ENCODE measurements at places on chromosomes 12 and 14.

DNA sequence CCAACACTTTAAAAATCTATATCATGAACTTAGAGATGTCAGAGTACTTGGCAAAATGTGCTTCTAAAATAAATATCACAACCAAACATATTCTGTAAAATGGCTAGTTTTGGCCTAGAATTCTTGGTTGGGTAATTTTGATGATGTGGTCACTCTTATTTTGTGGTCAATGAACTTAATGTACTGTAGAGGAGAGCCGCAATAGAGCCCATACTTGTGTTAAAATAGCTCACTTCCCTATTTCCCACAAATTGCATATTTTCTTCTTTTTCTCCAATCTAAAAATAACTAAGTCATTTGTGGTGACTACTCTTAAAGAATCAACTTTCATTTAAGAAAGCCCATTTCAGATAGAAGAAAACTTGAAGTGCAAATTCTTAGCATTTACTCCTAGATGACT, 619.4 kb downstream of the CCER1 start:
- DNase-seq = no peak

DNA sequence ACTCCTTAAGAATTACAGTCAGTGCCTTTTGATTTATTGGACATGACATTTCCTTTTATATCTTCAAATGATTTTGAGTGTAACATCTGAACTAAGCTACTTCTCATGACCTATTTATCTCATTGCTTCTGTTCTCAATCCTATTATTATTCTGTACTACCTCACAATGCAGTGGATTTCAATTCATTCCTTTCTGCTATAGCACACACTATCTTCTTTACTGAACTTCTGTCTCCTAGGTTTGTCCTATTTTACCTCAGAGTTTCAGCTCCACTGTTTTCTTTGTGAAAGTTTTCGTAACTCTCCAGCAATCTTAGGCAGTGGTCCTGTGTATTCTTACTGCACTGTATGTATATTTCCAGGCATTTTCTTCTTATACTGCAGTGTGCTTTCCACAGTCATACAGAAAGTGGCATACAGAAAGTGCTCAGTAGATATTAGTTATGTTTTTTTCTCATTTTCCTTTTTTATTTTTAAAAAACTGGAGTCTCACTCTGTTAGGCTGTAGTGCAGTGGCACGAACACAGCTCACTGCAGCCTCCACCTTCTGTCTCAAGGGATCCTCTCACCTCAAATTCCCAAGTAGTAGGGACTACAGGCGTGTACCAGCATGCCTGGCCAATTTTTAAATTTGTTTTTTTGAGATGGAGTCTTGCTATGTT, 368.6 kb upstream of the RGS6 start:
- DNase-seq = no peak

DNA sequence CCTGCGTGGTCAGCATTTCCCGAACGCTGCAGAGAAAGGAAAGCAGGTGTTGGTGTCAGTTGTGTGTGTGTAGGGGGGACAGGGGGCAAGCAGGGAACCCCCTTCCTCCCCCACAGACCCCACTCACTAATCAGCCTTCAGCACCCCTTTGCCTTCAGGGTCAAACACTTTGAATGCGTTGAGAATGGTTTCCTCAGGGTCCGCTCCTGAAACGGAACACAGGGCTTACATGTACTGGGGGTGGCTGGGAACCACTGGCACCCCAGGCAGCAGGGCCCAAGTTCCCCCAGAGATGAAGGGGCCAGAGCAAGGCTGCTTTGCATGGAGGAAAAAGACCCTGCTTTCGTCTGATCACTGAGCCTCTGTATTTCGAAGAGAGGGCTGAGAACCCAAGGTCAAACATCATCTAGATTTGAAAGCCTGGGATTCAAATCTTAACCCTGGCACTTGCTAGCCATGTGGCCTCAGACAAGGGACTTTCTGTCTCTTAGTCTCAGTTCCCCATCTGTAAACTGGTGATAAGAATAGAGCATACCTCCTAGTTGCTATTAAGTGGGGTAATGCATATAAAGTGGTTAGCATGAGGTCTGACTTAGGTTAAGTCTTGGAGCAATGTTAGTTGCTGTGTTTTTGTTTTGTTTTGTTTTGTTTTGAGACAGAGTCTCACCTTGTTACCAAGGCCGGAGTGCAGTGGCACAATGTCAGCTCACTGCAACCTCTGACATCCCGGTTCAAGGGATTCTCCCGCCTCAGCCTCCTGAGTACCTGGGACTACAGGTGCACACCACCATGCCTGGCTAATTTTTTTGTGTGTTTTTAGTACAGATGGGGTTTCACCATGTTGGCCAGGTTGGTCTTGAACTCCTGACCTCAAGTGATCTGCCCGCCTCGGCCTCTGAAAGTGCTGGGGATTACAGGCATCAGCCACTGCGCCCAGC, 7.0 kb downstream of the MYL2 start:
- no peak for DNase-seq

DNA sequence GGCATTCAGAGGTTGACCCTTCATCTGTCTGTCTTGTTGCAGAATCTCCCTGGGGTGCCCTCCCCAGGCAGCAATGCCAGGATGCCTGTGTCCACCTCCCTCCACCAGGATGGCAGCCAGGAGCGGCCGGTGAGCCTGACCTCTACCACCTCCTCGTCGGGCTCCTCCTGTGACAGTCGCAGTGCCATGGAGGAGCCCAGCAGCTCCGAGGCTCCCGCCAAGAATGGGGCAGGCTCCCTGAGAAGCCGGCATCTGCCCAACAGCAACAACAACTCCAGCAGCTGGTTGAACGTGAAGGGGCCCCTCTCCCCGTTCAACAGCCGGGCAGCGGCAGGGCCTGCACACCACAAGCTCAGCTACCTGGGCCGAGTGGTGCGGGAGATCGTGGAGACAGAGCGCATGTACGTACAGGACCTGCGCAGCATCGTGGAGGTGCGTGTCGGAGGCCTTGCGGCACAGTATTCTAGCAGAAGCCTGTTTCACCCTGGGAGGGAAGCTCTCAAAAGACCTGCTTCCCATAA, 23.4 kb downstream of the PLEKHG3 start:
- DNase-seq = no peak

DNA sequence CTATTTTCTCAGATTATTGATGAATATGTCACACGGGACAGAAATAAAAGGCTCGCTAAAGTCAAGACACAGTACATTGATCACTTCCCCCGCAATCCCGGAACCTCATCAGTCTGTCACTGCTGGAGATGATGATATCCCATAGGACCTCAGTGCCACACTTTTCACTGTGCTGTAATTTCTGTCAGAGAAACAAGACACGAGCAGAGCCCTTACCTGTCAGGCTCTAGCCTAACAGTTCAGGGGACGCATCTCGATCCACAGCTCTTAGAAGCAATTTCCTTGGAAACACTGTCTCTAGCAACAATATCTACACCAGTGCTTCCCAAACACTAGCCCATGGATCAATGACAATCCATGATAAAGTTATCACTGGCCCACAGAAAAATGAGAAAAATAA, 140.0 kb downstream of the GRIN2B start:
- DNase-seq = no peak

GRCh38 chr12:114913871-114914801, 230.2 kb upstream of the TBX3 start:
- no peak for DNase-seq

GRCh38 chr14:100549834-100550625, 37.2 kb downstream of the BEGAIN start:
- no peak for DNase-seq

GRCh38 chr12:47781479-47782371, 8.7 kb downstream of the SLC48A1 start:
- no peak for DNase-seq

GRCh38 chr14:49598189-49598484, 603 bp upstream of the LRR1 start:
- DNase-seq = no peak

- no peak for DNase-seq
Observed at GRCh38 chr12:114400925-114401324, 5.0 kb downstream of the TBX5 start.

DNA sequence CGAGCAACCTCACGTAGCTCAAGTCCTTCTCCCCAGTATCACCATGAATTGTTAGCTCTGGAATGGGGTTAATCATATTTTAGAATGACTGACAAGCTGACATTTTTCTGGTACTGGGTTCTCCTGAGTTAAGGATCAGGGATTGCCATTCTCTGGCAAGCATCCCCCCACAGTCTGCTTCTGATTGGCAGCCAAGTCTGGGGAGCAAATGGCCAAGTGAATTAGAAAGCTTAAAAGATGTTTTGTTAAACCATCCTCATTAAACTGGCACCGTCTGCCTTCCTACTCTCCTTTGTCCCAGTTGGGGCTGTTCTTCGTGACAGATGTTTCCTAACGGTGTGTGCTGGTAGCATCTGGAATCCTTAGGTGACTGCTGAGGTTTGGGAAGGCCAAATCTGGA, 17.2 kb upstream of the CISTR start:
- no peak for DNase-seq

GRCh38 chr12:124507188-124508109, 60.0 kb downstream of the NCOR2 start:
- DNase-seq = peak; percentile 58

- peak; percentile 74 for DNase-seq
Observed at GRCh38 chr12:6697584-6698351, 2.8 kb downstream of the PIANP start.

- peak; percentile 57 for DNase-seq
Observed at GRCh38 chr12:91781114-91781513, 364.5 kb downstream of the BTG1 start.

- no peak for DNase-seq
Observed at GRCh38 chr12:91307957-91308670, 125.5 kb upstream of the DCN start.

DNA sequence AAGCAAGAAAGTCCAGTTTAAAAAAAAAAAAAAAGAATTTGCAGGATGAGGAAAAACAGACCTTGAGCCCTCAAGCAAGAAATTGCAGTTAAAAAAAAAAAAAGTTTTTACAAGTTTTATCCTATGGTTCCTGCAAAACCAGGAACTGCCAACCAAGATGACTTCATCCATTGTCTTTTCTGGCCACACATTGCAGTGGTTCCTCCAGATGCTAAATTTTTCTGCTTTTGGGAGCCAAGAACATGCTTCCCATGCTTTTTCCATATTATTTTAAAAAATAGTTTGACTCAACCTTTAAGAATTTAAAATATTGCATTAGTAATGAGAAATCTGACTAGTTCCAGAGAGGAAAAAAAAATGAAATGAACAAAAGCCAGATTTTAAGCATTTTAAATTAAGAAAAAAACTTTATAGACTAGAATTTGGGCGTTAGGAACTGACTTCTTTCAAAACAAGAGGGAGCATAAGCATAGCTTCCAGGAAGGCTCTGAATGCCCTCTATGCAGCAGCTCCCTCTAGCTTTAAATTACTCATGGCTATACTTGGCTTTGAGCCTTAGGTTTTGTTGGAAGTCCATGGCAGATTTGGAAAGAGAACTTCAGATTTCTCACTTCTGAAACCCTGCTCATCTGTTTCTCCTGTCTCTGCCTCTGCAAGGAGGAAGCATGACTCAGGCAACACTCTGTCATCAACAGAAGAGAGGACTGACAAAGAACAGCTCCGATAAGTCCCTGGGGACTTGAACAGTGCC, 124.5 kb downstream of the GPR65 start:
- peak; percentile 96 for DNase-seq

DNA sequence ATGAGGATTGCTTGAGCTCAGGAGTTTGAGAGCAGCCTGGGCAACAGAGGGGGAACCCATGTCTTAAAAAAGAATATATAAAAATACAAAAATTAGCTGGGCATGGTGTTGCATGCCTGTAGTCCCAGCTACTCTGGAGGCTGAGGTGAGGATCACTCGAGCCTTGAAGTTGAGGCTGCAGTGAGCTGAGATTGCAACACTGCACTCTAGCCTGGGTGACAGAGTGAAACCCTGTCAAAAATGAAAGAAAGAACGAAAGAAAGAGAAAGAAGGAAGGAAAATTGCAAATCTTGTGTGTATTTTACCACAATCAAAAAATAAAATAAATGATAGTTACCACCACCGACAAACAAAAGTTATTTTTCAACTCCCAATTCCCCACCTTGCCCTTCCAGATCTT, 45.3 kb downstream of the SPRING1 start:
- no peak for DNase-seq

GRCh38 chr12:126944684-126945083, 1322.3 kb upstream of the TMEM132C start:
- DNase-seq = peak; percentile 0

- peak; percentile 83 for DNase-seq
Observed at GRCh38 chr12:45674181-45674977, 55.1 kb upstream of the ARID2 start.

GRCh38 chr14:98688446-98688845, 583.6 kb downstream of the BCL11B start:
- DNase-seq = no peak

GRCh38 chr12:123223241-123223668, 9.7 kb downstream of the MPHOSPH9 start:
- peak; percentile 35 for DNase-seq

GRCh38 chr12:104546575-104546974, 89.8 kb downstream of the CHST11 start:
- DNase-seq = no peak

- DNase-seq = no peak
Observed at GRCh38 chr14:63938198-63939005, 85.6 kb downstream of the SYNE2 start.

DNA sequence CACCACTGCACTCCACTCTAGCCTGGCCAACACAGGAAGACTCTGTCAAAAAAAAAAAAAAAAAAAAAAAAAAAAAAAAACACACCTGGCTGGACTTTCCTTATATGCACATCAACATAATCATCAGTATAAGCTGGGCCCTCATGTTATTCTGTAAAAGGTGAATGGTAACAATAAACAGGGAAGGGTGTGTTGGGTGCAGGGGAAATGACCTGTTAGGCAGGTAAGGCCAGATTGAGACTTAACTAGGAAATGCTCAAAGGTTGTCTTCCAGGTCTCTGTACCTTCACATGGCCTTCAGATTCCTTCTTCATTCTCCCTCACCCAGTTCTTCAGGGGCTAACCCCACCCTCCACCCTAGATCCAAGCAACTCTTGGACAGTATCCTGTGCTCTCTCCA, 47.5 kb downstream of the ESR2 start:
- no peak for DNase-seq

DNA sequence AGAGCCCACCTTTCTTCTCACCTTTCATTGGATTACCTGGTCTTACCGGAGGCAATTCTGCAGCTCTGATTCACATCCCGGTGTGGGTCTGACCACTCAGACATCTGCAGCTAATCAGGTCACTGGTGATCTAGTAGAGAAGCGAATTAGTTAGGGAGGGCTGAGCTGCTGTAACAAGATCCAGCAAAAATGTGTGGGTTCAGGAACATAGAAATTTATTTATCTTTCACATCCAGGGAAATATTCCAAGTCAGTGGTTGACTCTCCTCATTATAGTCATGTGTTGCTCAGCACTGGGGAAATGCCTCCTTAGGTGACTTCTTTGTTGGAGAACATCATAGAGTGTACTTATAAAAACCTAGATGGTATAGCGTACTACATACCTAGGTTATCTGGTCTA, 218.7 kb upstream of the PELI2 start:
- no peak for DNase-seq

DNA sequence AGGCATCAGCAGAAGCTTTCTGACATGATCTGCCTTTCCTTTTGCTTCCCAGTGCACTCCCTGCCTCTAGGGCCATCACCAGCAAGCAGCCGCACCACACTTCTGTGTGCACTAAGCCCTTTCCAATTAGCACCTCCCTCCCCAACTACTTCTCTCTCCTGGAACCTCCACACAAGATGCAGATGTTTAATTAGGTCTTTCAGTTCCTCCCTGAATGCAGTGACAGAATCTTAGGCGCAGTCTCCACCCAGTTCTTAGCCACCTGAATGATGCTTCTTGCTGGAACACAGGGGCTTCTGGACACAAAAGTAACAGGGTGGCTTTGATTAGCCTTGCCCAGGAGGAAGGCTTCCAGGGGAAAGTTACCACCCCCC, 32.9 kb downstream of the NIN start:
- no peak for DNase-seq

Measured in fibroblast of skin of back (primary cell).